ENCODE measurements at places on chromosomes 3 and 15.

GRCh38 chr3:44058022-44058867 lies 183.4 kb upstream of the TOPAZ1 start:
- DNase-seq: no peak

- DNase-seq: no peak
These were observed 52.2 kb downstream of the RYK start for GRCh38 chr3:134198414-134198813.

DNA sequence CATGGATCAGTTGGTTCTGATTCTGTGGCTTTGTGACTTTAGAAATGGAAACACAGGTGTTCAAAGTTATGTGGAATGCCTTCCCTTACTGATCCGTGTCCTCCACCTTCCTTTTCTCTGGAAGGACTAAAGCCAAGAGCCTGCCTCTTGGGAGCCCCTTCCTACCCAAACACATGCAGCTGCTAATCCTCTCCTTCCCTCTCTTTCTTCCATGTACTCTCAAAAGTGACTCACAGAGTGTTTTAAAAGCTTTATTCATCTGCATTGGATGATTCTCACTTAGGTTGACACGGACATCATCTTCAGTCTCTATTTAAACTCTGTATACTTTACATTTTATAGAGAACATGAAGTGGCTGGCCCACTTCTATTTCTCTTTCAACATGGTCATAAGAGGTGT lies 856.5 kb upstream of the ARPP21 start:
- no peak for DNase-seq

DNA sequence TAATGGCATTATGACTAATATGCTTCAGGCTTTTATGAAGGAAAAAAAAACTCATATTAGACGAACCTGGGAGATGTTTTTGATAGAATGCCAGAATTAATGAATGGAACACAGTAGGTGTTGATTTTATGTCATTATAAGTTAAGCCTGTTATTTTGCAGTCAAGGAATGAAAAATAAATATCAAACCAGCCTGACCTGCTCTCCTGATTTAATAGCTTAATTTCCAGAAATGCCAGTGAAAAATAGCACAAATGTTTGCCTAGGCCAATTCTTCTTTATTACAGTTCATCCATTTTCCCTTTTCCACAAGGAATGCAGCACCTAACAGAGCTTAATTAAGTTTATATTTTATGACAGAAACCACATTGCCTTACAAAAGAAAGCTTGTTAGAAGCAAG lies 292.0 kb downstream of the TBL1XR1 start:
- no peak for DNase-seq

GRCh38 chr3:27577504-27577903 lies 93.3 kb upstream of the SLC4A7 start:
- DNase-seq: no peak

- no peak for DNase-seq
These were observed 7.4 kb upstream of the SH3BP5 start for GRCh38 chr3:15339786-15340215.

All from 8988T (cell line).